ENCODE measurements at places on chromosomes 2 and 18. TPM values are rescaled to one million over a fixed set of nuclear protein-coding genes. Genes with fewer than 3 reads are reported as not detected.

SLC38A11 gene
- total RNA-seq = 3.5 TPM

NT5C1B gene
- not detected for total RNA-seq

DLX2 gene
- total RNA-seq = 12.7 TPM

IHH gene
- total RNA-seq = not detected

KCNK3 gene
- not detected for total RNA-seq

TWIST2 gene
- total RNA-seq = 126 TPM

TMEM37 gene
- total RNA-seq = 0.12 TPM

FSHR gene
- not detected for total RNA-seq

WDR12 gene
- total RNA-seq = 54.8 TPM

TGFA gene
- total RNA-seq = 0.24 TPM

RNF125 gene
- 0.15 TPM for total RNA-seq

FRZB gene
- total RNA-seq = 0.04 TPM

APOB gene
- not detected for total RNA-seq

STEAP3 gene
- total RNA-seq = 29.5 TPM

ATG9A gene
- 52.8 TPM for total RNA-seq

LBH gene
- total RNA-seq = 24.4 TPM

MAP4K4 gene
- 126 TPM for total RNA-seq

AGXT gene
- not detected for total RNA-seq

TSPYL6 gene
- total RNA-seq = not detected

SERPINB4 gene
- not detected for total RNA-seq

KCNE4 gene
- total RNA-seq = 9.7 TPM

RNU2-63P gene
- 16.8 TPM for total RNA-seq

HOXD13 gene
- total RNA-seq = 1.4 TPM

IL1F10 gene
- total RNA-seq = not detected

CHRND gene
- not detected for total RNA-seq

RTP5 gene
- total RNA-seq = not detected

CROCC2 gene
- not detected for total RNA-seq

RUFY4 gene
- not detected for total RNA-seq

SERPINB2 gene
- 86.7 TPM for total RNA-seq

PLCL1 gene
- 0.15 TPM for total RNA-seq

ELOA2 gene
- not detected for total RNA-seq

MRO gene
- total RNA-seq = not detected

ZNF397 gene
- 9.3 TPM for total RNA-seq

MOGAT1 gene
- not detected for total RNA-seq

DNAH6 gene
- not detected for total RNA-seq

VWA3B gene
- total RNA-seq = not detected

GPAT2 gene
- 44.6 TPM for total RNA-seq

IL1RN gene
- total RNA-seq = not detected

COL4A4 gene
- total RNA-seq = 0.02 TPM

FOXD4L1 gene
- total RNA-seq = not detected

FTCDNL1 gene
- 0.43 TPM for total RNA-seq

ALK gene
- not detected for total RNA-seq

FAM237A gene
- not detected for total RNA-seq

GCC2 gene
- 36.9 TPM for total RNA-seq

SFXN5 gene
- 15.7 TPM for total RNA-seq
